ENCODE measurements at places on chromosomes 11 and 22.
A peak's percentile ranks its signal among the peaks of the same experiment; 100 is the strongest.

DNA sequence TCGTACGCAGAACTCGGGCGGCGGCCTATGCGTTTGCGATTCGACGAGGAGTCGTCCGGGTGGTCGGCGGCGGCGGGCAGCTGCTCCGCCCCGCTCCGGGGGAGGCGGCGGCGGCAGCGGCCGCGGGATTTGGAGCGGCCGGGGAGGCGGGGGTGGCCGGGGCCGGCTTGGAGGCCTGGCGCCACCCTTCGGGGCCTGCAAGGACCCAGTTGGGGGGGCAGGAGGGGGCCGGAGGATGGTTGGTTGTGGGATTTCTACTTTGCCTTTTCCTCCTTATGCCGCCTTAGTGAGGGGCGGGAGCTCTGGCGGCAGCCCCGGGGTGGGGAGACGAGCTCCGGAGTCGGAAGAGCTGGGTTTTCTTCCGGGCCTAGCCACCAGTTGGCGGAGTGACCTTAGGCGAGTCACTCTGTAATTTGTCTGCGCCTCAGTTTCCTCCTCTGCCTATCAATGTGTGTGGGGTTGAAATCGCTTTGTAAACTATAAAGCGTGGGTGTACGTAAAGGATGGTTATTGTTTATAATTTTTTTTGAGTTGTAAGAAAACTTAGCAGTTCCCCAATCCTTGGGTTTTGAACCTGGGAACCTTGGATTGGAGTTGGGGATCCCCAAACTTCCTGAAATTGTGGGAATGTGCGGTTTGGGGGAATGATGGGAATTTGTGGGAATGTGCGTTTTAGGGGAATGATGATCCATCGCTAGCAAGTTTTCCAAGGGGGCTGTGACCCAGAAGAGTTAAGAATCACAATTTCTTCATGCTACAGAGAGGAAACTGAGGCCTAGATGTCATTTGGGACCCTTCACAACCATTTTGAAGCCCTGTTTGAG lies 679 bp downstream of the TUG1 start:
- peak; percentile 74 for DNase-seq

- DNase-seq = no peak
These were observed 45.8 kb downstream of the C11orf96 start for GRCh38 chr11:43988040-43988817.

DNA sequence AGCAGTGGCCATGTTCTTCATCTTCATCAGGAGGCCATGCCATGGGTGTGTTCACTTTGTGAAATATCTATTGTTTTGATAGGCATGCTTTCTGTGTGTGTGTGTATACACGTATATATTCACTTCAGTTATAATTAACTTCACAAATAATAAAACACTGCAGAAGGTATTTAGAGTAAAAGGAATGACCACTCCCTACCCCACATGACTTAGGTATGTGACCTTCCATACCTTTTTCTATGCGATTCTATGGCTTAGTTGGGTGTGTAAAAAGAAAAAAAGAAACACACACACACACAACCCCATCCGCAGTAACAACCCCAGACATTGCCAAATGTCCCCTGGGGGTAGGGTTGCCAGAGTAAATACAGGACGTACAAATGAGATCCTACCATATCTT lies 72.0 kb downstream of the CYTH4 start:
- DNase-seq = no peak

GRCh38 chr11:16301462-16301861 lies 54.9 kb downstream of the SOX6 start:
- DNase-seq = no peak

- DNase-seq = no peak
These were observed 386.2 kb downstream of the NTM start for GRCh38 chr11:131756479-131757110.

DNA sequence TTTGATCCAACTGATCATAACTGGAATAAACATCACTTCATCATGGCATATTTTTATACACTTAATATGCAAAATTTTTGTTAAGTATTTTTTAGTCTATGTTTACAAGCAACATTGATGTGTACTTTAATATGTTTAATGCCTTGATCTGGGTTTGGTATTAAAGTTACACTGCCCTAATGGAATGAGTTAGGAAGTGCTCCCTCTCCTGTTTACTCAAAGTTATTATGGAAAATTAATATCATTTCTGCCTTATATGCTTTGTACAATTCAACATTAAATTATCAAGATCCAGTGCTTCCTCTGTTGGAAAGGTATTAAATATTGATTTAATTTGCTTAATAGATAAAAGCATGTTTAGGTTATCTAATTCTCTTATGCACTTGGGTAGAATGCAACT lies 927.3 kb upstream of the RAG2 start:
- DNase-seq = no peak

- DNase-seq = no peak
These were observed 24.0 kb upstream of the SC5D start for GRCh38 chr11:121268581-121268980.

DNA sequence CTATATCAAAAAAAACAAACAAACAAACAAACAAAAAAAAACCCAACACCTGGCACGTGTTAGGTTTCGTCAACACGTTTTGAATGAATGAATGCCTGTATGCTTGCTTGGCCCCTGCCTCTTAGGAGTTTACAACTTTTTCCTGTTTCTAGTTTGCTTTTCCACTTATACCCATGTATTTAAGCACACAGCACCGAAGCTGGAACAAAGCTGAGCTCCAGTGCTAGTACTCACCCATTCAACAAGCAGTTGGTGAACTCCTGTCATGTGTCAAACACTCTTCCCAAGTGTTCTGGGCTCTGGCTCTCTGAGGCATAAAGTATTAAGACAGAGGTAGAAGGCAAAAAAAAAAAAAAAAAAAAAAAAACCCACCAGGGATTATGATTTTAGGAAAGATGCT lies 599.3 kb downstream of the BUD13 start:
- no peak for DNase-seq

DNA sequence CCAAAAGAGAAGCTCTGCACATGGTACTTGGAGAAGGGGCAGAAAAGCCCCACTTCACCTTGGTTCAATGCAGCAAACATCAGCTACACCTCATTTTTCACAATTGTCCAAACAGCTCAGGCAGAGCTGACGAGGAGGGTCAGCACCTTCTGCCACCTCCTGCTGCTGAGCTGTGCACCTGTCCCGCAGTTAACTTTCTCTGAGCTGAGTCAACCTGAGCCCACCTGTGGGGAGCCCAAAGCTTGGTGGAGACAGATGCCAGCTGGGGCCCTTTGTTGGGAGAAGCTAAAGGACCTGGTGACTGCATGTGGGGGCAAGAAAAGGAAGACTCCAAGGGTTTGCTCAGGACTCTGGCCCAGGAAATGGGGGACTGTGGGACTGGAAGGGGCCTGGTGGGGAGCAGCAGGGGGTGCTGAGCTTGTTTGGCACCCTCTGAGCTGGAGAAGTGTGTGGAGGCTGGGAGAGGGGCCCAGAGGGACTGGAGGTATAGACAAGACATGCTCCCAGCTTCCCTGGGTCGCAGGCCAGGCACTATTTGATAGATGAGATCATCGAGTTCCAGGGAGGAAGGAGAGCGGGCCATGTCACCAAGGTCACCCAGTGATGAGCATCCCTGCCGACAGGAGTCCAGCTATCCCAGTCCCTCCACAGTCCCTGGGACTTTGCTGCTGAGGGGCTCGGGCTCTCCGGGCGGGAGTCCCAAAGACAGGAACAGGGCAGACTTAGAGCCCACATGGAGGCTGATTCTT lies 53.5 kb downstream of the KCNJ4 start:
- DNase-seq = no peak

GRCh38 chr11:73012121-73012863 lies 129.8 kb downstream of the FCHSD2 start:
- DNase-seq = no peak

DNA sequence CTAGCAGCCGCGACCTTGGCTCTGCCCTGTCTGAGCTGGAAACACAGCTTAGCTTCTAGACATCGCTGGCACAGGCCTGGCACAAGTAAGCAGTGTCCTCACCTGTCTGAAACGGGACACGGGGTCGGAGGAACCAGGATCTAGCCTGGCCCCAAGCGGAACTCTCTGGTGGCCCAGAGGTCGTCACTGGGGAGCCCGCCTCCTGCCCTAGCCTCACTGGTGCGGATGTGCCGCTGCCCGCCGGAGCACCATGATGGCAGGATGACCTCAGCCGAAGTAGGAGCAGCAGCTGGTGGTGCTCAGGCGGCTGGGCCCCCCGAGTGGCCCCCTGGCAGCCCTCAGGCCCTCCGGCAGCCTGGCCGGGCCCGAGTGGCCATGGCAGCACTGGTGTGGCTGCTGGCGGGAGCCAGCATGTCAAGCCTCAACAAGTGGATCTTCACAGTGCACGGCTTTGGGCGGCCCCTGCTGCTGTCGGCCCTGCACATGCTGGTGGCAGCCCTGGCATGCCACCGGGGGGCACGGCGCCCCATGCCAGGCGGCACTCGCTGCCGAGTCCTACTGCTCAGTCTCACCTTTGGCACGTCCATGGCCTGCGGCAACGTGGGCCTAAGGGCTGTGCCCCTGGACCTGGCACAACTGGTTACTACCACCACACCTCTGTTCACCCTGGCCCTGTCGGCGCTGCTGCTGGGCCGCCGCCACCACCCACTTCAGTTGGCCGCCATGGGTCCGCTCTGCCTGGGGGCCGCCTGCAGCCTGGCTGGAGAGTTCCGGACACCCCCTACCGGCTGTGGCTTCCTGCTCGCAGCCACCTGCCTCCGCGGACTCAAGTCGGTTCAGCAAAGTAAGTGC lies 871 bp downstream of the SLC35E4 start:
- DNase-seq = no peak

- no peak for DNase-seq
These were observed 43.9 kb upstream of the LRRC32 start for GRCh38 chr11:76714493-76714892.

DNA sequence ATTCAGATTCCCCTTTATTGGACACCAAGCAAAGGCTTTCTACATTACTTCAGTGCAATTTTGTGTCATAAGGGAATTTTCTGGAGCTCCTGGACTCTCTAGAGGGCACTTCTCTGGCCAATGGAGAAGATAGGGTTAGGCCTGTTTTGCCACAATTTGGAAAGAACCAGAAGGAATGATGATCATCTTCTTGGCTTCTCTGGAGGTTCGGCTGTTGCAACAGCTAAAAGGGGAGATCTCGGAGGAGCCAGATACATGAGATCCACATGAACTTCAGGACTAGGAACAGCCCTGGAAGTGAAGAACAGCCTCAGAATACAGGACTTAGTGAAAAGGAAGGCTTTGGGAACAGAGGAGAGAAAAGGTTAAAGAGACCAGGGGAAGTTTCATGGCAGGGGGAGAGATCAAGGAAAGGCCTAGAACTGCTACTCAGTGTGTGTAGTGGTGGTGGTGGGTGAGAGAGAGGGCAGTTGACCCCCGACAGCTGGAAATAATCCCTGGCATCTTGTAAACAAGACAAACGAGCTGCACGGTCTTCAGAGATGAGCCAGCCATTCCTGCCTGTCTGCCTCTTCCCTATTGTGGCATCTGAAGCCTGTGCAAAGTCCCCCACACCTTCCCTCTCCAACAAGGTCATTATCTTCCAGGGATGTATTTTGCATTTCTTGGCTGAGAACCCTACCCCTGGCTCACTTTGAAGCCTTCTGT lies 83.8 kb downstream of the CCDC81 start:
- DNase-seq = no peak

GRCh38 chr11:76823481-76824028 lies 37.2 kb upstream of the ACER3 start:
- DNase-seq = no peak
